ENCODE measurements at places on chromosomes 6 and 20.

- DNase-seq = no peak
These were observed 120.2 kb downstream of the TINAG start for GRCh38 chr6:54428431-54428830.

GRCh38 chr6:14732844-14733757 is 512.8 kb upstream of the JARID2 start:
- no peak for DNase-seq

- no peak for DNase-seq
These were observed 31.0 kb upstream of the ZNFX1 start for GRCh38 chr20:49308875-49309274.

- no peak for DNase-seq
These were observed 243.1 kb downstream of the ESR1 start for GRCh38 chr6:152050451-152051195.

DNA sequence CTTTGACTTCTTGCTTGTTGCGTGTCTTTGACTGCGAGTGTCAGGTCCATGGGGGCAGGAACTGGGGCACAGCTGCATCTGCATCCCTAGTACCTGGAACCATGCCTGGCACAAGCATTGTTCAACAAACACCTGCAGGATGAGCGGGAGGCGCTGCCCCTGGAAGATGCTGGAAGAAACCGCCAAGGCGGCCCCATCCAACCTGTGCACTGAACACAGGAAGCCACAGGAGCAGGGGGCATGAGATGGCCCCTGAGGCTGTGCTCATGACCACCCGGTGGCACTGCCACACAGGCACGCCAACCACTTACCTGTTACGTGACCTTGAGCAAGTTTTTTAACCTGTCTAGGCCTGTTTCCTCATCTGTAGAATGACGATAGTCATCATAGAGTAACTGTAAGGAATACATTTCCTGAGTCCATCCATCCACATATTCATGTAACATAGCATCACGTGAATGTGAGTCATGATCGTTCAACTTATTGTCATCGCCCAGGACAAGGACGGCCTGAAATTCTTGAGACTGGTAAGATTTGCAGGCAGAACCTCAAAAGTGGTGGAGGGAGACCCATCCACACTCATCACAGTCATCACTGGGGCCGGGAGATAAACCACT is 374.2 kb downstream of the PREX1 start:
- no peak for DNase-seq

- DNase-seq = no peak
These were observed 350.0 kb upstream of the PRND start for GRCh38 chr20:4371623-4372251.

DNA sequence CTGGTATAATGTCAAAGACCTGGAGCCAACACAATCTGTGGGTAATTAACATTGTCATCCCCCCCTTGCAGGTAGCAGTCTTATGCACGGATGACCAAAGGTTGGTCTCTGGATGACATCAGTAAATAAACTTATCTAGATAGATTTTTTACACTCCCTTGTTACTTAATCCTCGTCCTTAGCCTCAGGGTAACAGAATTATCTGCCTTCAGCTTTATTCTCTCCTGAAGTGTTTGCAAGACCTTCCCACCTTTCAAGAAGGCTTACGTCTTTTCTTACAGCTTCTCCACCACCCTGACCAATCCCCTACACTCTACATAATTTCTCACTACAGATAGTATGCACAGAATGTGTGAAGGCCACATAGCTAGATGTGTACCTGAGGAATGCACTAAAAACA is 434.8 kb upstream of the HTR1E start:
- no peak for DNase-seq

GRCh38 chr6:150722614-150723344 is 123.1 kb downstream of the PLEKHG1 start:
- no peak for DNase-seq

- DNase-seq = no peak
These were observed 299.7 kb downstream of the CDKAL1 start for GRCh38 chr6:20833881-20834515.

GRCh38 chr6:8006208-8006607 is 58.0 kb downstream of the BLOC1S5 start:
- DNase-seq = no peak

All from SIG-M5 (cell line).